ENCODE measurements at places on chromosomes 3 and 15. TPM values are rescaled to one million over a fixed set of nuclear protein-coding genes. Genes with fewer than 3 reads are reported as not detected.

DNA sequence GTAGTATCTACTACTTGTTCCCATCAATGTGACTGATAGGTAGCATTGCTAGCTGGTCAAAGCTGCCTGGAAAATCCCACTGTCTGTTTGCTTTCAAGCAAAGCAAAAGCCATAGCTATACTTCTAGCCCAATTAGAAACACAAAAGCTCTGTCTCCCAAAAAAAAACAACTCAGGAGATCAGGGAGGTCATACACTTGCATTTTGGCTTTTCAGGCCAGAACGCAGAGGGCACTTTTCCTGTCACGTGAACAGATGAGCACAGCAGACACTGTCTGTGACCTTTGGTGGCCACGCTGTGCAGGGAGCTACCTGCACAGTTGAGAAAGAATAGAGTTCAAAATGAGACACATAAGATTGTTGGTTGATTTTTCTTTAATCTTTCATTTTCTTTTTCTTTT, 441.7 kb upstream of the PDZRN3 start:
- no peak for DNase-seq

- DNase-seq = no peak
Observed at GRCh38 chr3:97066531-97066930, 252.1 kb downstream of the EPHA6 start.

The KBTBD13 gene
- not detected for total RNA-seq

DNA sequence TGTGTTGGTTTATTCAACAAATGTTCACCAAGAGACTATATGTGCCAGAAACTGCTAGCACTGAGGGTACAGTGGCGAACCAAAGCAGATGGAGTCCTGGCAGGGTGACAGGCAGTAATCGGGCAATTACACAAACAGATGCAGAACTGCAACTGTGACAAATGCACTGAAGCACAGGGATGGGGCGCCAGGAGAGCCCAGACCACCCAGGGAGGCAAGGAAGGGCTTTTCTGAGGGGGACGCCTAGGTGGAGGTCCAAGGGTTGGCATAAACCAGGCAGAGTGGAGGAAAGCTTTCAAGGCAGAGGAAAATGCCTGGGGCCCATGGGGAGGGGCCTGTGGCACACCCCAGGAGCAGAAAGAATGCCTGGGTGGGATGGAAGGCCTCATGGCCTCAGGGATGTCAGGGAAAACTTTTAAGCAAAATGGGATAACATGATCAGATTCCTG, 5.5 kb downstream of the DIS3L start:
- DNase-seq = no peak

The TMEM40 gene
- total RNA-seq = not detected

DNA sequence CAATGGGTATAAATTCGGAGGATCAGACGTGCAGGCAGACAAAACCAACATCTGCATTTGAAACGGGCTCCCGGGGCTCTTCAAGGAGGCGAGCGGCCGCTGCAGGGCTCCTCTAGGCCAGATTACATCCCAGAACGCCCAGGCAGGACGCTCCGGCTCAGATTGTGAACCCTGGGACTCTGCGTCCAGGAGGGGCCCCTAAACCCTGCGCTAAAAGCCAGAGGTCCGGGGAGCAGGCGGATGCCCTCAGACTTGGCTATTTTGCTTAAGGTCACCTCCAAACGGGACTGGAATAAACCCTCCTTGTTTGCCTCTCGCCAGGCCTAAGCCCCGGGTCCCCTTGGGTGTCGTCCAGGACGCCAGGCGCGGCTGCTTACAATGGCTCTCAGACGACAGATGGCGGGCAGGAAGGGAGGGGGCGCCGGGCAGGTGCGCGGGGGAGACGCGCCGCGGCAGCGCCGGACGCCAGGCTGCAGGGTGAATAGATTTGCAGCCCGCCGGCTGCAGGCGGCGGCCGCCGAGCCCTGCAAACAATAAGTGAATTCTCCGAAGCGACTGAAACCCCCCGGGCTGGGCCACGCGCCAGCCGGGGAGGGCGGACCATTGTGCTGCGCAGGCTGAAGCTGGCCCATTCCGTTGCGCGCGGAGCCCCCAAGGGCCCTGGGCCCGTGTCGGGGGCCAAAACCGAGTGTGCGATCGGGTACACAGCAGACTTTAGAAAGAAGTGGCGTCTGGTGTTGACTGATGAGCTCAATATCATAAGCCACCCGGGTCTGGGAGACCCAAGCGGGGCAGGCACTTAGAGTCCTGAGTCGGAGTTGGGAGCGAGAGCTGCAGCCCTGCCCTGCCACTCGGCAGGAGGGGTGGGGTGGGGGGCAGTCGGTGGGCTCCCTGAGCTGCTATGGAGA, 32.3 kb upstream of the AMOTL2 start:
- DNase-seq = no peak

GRCh38 chr3:61810953-61811497, 249.7 kb downstream of the PTPRG start:
- DNase-seq = no peak

DNA sequence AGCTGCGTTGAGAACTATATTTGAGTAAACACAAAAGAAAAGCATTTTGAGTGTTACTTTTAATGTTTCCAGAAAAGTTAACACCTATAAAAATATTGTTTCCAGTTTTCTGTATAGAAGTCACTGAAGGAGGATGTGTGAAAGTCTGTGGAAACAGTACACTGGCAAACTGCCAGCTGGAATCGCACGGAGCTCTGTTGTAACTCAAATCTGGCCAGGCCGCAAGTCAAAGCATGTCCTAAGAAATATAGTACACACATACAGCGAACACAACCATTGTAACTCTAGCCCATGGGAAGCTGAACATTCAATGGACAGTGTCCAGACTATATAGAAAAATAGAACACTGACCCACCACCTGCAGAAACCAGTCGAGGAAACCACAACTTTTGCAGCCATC, 657.2 kb downstream of the FHIT start:
- DNase-seq = no peak

The RAB5A gene
- total RNA-seq = 43.0 TPM

The TUSC7 gene
- total RNA-seq = not detected

DNA sequence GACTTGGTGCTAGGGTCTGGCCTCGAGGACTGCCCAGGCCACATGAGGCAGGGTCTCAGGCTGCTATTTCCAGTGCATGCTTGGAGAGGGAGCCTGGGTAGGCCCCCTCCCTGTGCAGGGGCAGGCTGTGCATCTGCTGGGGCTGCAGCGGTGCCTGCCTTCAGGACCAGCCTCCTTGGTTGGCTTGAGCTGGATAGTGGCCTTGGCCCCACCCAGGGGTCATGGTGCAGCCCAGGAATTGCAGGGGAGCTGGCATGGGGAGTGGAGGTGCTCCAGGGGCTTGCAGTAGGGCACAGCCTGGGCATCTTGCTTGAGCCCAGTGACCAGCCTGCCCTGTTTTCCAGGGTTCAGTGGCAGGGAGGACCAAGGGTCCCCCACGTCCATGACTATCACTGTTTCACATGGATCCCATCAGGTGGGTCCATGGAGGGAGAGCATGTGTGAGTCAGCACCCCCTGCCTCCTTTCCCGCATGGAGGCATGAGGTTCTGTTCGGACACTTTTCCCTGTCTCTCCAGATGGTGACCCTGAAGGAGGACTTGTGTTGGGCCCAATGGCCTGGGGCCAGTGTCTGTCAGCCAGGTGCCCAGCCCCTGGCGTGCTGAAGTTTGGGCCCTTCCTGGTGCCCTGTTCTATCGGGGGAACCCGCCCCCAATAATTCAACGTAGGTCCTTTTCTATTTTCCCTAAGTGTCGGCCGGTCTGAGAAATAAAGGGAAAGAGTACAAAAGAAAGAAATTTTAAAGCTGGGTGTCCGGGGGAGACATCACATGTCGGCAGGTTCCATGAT, 218.6 kb downstream of the SNRPN start:
- no peak for DNase-seq

DNA sequence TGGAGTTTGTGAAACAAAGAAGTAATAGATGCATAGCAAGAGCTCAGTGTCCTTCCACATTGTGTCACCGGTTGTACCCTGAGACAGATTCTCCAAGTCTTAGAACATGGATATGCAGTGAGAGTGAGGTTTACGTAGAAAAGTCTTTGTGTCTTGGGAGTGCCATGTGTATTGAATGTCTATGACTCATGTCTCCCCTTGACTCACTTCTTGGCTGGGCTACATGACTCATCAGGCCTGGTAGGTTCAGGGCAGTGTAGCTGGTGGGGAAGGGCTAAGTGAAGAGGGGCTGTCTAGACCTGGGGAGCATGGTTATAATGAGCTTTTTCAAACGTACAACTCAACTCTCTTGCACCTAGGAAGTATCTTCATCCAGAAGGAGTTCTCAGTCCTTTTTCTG, 167.4 kb downstream of the GAP43 start:
- peak; percentile 37 for DNase-seq

The NTRK3 gene
- not detected for total RNA-seq

GRCh38 chr3:25155652-25156471, 272.2 kb upstream of the RARB start:
- no peak for DNase-seq

DNA sequence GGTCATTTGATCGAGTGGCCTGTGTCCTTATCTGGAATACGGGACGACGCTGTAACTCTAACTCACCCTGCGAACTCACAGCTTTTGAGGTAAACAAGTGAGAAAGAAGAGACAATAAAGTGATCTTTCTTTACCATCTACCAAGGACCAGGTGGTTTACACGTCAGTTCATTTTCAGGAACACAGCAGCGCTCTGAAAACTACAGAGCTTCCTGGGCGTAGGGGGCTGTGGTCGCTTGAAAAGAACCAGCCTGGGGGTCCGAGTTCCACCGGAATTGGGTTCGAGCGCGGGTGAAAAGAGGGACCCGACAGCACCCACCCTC, 357 bp downstream of the KIAA1143 start:
- no peak for DNase-seq

GRCh38 chr3:68666429-68667136, 265.8 kb downstream of the TAFA4 start:
- DNase-seq = no peak

DNA sequence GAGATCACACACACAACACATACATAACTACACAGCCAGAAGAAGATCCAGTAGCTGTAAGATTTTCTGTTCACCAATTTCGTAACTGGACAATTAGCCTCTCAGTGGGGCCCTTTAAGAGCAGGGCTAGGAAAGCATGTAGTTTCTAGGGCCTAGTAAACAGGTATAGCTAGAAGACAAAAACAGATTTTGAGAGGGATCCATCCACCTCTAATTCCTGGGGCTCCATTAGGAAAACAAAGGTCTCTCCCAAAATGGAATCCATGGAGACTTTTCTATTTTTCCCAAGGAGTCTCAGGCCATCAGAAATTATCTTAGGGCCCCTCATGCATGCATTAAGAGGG, 10.5 kb downstream of the KIF15 start:
- no peak for DNase-seq

- DNase-seq = no peak
Observed at GRCh38 chr15:71202712-71203111, 87.4 kb downstream of the THSD4 start.

DNA sequence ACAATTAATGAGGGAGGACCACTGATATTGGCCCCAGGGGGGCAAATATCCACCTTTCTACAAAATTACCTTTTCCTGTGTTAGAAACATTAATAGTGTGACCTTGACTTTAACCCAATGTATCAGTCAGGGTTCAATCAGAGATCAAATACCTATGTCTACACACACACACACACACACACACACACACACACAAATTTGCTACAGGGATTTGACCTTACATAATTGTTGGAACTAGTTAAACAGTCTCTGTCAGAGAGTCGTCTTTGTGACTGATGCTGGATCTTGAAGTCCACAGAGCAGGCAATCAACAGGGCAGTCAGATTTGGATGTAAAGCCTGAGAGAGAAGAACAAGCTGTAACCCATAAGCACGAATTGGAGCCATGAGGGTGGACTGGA, 32.5 kb downstream of the TM4SF4 start:
- DNase-seq = no peak

DNA sequence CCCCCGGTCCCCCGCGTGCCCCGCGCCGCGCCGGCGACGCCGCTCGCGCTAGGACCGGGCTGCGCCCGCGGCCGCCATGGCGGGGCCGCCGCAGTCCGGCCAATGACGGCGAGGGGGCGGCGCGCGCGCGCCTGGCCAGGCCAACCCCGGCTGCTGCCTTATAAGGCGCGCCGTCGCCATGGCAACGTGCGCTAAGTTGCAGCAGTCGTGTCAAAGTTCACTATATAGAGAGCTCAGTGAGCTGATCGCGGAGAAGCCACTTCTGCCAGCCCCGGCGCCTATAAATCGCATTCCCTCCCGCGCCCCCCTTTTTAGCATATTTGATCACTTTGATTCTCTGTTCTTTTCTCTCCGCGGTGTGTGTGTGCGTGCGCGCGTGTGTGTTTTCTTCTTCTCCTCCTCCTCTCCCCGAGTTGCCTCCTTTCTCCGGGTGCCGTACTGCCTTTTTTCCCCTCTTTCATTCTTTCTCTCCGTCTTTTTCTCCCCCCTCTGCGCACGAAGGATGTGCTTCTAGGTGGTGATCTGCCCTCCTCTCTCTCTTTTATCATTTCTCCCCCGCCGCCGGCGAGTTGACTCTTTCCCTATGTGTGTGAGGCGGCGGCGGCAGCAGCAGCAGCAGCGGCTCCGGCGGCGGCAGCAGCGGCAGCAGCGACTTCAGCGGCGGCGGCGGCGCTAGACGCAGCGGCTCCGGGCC, at the start of gene NR2F2:
NR2F2 (plus strand) TSS at position 251 of the 694 bp plus-strand sequence. CDS start 1,406 bp downstream, outside the sequence.
- DNase-seq = peak; percentile 94

- no peak for DNase-seq
Observed at GRCh38 chr3:85102781-85103180, 144.0 kb downstream of the CADM2 start.

DNA sequence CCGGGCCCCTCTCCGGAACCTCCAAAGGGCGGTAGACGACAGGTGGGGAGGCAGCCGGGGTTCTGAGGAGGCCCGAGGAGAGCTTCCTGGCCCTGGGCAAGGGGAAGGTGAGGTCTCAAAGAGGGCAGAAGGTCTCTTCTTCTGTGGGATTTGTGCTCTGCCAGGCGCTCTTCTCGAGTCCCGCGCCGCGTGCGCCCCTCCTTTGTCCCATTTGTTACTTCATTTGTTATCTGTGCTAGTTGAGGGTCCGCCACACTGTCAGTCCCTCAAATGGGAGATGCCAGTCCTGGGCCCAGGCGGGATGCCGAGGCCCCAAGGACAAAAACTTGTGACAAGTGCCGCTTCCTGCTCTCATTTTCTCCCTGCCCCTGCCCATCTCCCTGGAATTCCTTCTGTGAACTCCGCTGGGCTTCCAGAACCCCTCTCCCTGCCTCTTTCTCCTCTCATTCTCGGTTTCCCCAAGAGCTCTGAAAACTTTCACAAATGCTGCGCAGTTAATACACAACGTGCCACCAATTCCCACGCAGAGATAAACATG, 1.5 kb downstream of the ST8SIA2 start:
- DNase-seq = no peak

DNA sequence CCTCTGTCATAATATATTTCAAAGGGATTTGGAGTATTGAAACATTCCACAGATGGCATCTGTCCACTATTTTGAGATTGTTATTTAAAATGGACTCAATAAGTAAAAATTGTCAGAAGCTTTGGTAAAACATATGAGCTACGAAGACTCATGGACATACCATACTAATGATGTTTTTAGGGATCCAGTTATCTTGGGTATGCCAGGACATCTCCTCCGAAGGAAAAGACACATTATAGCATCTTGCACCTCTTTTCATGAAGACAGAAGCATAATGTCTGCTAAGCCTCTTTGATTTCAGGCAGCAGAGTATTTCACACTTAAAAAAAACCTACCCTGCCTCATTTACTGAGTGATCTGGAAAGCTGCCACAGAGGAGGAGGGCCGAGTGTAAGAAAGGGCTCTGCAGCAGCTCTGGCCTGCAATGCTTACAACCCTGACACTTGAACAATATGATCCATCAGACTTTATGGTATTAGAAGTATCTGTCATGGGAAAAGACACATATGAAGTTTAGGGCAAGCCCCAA, 284.8 kb downstream of the TUSC7 start:
- no peak for DNase-seq

GRCh38 chr3:71723452-71724170, 1.6 kb downstream of the EIF4E3 start:
- no peak for DNase-seq
